HTR-8/SVneo (cell line): ENCODE measurements at places on chromosomes 6 and 20.

DNA sequence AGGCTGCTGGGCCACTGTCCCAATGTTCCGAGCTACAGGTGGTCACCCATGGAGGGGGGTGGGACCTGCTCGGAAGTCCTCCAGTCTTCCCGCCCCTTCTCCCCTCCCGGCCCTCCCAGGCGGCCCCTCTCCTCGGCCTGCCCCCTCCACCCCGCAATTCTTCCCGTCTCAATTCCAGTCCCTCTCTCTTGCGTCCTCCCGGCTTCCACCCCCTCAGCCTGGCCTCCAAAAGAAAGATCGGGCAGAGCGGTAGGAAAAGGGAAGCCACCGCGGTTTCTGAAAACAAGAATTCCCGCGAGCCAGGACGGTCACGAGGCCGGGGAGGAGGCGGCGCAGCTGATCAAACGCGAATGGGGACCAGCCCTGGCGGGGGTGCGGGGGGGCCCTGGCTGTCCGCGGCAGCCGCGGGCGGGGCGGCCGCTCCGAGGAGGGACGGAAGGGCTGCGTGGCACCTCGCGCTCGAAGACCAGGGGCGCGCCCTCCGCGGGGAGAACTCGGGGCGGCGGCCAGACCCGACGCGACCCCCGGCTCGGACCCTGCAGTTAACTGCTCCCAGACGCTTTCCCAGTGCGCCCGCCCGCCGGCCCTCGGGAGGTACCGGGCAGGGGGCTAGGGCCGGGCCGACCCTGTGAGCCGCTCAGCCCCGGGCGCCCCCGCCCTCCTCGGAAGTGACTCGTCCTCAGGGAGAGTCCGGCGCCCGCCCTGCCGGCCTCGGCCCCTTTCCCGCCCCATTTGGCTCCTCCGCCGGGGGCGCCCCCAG is 1.0 kb downstream of the PXDC1 start:
- DNase-seq = peak; percentile 63

- DNase-seq = no peak
These were observed 131.3 kb downstream of the CEBPB start for GRCh38 chr20:50321797-50322480.

DNA sequence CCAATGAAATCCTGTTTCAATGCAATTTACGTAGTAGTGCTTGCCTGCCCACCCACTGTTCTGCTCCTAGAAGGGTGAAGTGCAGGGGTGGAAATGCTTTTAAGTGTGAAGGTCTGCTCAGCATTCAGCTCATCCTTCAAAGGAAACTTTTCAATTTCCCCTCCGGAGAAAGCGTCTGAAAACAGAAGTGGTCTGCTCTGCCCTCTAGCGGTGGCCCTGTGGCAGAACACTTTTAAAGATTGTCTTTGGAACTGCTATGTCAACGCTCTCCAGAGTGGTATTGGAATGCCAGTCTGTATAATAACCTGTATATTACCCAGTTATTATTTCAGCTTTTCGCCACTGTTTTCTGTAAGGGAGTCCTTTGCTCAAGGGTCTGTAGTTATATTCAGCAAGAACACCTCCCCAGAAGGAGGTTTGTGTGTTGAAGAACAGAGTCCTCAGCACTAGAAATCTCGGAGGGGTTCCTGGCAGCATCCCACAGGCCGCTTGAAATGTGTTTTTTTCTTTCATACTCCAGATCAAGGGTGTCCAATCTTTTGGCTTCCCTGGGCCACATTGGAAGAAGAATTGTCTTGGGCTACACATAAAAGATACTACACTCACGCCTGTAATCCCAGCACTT is 63.1 kb upstream of the KLHL31 start:
- peak; percentile 48 for DNase-seq

DNA sequence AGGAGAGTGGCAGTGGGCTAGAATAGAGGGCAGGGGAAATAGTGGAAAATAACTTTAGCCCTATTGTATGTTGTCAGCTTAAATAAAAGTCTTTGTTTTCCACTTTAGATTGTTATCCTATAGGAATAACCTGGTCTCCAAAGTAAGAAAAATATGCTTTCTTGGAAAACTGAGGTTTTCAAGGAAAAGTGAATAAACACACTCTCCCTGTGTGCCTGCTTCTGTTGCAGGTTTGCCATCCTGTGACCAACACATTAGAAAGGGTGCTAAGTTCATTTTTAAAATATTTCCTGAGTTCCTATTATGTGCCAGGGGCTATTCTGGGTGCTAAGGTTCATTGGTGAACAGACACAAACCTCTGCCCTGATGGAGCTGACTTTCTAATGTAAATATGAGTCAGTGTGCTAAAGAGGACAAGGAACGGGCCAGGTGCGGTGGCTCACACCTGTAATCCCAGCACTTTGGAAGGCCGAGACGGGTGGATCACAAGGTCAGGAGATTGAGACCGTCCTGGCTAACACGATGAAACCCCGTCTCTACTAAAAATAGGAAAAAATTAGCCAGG is 23.5 kb downstream of the BICRAL start:
- no peak for DNase-seq

- no peak for DNase-seq
These were observed 163.6 kb downstream of the BTBD9 start for GRCh38 chr6:38476141-38476540.
